ENCODE measurements at places on chromosomes 5 and 9.

DNA sequence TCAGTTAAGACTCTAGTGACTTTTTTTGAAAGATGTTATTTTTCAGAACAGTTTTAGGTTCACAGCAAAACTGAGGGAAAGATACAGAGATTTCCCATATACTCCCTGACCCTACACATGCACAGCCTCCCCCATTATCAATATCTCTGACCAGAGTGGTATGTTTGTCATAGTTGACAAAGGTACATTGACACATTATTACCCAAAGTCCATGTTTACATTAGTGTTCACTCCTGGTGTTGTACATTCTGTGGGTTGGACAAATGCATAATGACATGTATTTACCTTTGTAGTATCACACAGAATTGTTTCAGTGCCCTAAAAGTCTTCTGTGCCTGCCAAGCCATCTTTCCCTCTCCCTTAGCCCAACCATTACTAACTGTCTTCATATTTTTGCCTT is 470.7 kb upstream of the DMAC1 start:
- DNase-seq, result no peak

DNA sequence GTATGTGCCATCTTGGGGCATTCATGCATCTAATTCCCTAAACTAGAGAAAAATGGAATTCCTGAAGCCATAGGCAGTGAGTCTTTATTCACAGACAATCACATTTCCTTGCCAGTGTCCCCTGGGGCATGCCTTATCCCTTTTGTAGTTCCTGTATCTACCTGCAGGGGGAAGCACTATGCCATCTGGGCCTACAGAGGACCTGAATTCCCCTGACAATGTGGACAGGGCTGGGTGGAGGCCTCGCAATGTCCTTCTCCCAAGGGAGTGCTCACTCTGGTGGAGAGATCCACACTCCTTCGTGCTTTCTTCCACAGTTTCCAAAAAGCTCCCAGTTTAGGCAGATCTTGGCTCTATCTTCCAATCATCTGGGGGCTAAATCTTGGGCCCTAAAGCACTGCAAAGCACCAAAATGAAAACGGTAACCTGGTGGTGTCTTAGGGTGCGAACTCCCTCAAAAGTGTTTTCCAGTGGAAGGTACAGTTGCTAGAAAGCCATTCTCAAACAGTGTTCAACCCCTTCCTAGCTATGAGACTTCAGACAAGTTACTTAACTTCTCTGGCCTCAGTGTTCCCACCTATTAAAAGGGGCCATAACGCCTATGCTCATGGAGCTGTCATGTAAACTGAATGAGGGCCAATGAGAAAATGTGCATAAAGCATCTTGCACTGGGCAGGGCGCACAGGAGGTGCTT is 17.5 kb downstream of the WHRN start:
- no peak for DNase-seq

GRCh38 chr5:94517490-94518488 is 100.6 kb downstream of the KIAA0825 start:
- no peak for DNase-seq

GRCh38 chr9:8980496-8981013 is 1181.0 kb upstream of the DMAC1 start:
- DNase-seq, result no peak

DNA sequence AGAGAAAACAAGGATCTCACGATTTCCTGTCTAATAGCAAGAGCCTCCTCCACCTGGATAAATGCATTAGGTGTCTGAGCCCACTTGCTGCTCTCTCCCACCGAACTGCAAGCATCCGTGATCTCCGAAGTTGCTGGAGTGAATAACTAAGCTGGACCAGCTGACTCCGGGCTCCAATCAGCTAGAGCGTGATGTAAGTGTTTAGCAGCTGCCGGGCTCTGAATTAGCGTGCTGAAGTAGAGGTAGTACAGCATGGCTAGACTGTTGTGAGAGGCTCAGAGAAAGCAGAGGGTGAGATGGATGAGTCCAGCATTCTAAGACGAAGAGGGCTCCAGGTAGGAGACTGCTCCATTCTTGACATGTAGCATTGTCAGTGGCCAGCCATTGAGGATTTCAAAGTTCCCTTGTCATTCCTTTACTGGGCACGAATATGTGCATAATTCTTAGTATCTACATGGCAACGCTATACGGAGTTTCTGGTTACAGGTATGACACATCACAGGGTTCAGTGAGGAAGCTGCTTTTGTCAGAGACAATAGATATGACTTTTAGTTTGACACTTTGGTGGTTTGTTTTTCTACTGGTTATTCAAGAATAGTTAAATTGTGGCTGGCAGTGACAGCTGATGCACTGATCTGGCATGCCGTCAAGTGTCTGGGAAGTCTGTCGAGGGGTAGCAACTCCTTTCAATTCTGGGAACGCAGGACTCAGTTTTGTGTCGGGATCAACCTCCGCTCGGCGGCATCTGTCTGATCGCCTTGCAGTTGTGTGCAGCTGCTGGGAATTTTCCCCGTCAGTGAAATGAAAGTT is 232.6 kb downstream of the MAST4 start:
- peak; percentile 81 for DNase-seq

DNA sequence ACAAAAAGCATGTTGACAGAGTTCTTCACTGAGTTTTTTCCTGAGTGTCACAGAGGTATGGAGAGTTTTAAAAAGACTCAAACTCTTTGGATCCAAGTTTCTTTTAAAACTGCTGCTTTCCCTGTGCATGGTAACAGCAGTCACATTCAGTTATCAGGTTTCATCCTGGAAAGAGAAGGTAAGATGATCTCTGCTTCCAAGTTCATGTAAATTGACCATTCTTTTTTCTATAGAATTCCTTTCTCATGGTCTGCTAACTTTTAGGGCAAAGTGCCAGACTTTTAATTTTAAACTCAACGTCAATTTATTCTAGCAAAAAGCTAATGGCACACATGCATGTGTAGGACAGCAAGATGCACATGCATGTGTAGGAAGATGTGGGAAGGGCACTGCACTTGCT is 52.5 kb upstream of the PRLR start:
- DNase-seq, result no peak

- DNase-seq, result no peak
These were observed 43.4 kb upstream of the IL17B start for GRCh38 chr5:149422366-149423048.

- no peak for DNase-seq
These were observed 252.5 kb downstream of the SLIT3 start for GRCh38 chr5:169048181-169049125.

DNA sequence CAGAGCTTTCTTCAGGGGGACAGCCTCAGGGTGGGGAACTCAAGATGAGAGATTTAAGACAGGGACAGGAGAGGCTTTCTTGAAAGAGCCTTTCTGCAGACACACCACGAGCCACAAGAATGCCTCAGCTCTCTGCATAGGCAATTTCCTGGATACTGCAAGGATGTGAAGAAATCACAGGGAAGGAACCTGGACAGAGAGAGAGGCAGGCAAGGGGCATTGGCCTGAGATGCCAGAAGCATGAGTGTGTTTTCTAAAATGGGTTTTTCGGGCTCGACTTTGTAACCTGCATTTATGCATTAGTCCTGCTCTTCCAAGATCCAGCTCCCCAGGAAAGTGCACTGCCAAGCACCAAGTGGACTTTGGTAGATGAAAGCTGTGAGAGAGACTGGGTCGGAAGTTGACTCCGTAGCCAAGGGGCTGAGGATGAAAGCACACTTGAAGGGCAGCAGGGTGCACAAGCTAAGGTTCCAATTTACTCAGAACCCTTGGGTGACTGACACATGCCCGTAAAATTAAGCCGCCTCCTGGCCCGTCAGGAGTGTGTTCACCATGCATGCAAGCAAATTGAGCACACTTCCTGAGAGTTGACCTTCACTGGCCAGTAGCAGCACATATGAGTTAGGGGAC is 90.9 kb downstream of the CFAP90 start:
- no peak for DNase-seq

DNA sequence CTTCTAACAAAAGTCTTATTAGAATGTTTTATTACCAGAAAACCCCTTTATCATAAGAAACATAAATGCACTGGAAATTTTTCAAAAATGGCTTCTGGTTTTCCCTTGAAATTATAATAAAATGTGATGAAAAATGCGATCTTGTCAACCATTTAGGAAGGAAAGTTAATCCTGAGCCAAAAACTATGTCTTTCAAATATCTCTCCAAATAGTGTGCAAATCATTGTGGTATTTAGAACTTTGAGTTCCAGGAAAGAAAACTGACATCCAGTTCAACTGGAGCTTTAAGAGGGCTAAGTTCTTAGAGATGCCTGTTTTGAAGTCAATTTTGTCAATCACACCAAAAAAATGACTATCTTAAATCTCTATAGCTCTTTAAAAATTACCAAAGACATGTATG is 425.4 kb downstream of the DNAH5 start:
- no peak for DNase-seq

GRCh38 chr9:106526716-106527204 is 336.2 kb upstream of the ZNF462 start:
- DNase-seq, result no peak

DNA sequence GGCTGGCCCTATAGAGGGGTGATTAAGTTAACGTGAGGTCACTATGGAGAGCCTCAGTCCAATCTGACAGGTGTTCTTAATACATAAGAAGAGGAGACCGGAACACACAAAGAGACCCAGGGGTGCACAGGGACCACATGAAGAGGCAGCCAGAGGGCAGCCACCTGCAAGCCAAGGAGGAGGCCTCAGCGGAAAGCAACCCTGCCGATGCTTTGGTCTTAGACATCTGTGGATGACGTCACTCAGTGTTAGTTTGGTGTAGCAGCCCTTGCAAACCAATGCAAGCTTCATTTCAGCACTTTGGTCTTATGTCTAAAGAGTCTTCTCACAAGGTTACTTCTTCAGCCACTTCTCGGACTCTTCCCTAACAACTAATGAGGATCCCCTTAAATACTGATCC is 47.6 kb upstream of the GRHPR start:
- DNase-seq, result no peak

- DNase-seq, result peak; percentile 4
These were observed 219.2 kb upstream of the PANK3 start for GRCh38 chr5:168798065-168799023.

DNA sequence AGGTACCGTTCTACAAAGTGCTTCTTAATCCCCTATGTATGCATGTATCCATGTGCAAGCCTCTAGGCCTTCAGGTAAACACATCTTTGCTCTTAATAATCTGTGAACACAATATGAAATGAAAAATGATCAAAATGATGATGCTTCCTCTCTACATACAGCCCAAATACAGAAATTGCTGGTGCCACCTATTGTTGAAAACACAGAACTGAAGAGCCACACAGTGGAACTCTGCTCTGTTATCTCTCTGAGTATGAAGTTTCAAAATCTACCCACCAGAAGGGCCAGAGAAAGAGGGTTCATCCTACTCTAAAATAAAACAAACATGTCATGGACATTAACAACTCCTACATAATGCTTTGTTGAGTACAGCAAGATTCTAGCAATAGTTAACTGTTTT is 71.3 kb downstream of the GLIS3 start:
- DNase-seq, result no peak

GRCh38 chr5:71816307-71816706 is 97.2 kb downstream of the CARTPT start:
- no peak for DNase-seq

DNA sequence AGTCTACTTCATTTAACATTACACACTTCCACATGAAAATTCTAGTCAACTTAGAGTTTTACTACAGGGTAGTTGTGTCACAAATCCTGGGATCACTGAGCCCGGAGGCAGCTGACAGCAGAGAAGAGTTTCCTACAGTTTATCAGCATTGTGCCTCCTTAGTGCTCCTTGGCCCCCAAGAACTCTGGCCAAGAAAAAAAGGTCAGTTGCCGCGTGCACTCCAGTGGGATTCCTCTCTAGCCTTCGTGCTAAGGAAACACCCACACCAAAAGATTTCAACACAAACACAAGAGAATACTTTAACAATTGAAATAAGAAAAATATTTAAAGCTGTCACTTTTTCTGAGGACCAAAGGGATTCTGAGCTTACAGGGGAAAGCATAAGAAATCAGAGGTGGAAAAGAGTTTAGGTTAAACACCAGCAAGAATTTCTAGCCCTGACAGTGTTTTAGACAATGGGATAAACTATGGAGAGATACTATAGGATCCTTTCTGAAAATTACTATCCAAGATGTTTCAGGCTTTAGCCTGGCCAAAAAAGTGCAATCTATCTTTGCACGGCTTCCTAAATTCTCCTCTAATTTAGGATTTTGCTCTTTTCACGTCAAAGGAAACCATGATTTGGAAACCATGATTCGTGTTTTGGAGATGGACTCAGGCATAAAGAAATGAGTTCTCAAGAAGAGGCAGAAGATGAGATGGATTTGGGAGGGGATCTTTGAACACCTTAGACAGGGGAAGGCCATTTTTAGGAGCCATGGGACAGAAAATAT is 606.8 kb downstream of the RAB3C start:
- no peak for DNase-seq

- DNase-seq, result no peak
These were observed 180.5 kb downstream of the RFK start for GRCh38 chr9:76213751-76214150.

DNA sequence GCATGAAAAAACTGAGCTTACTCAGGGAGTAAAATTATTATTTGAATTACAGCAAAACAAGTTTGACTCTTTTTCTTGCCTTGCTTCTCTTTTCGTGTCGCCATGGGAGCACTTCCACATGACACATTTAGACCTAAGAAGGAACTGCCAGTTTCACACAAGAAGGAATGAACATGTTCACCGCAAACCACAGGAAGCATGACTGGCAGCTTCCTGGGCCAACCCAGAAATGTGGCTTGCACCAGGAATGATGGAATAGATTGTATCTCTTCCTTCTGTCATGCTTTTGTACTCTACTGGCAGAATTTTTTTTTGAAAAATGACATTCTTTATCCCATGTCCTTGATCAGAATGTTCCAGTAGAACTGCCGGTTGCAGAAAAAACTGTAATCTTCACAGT is 32.9 kb upstream of the MAN2A1 start:
- peak; percentile 50 for DNase-seq

DNA sequence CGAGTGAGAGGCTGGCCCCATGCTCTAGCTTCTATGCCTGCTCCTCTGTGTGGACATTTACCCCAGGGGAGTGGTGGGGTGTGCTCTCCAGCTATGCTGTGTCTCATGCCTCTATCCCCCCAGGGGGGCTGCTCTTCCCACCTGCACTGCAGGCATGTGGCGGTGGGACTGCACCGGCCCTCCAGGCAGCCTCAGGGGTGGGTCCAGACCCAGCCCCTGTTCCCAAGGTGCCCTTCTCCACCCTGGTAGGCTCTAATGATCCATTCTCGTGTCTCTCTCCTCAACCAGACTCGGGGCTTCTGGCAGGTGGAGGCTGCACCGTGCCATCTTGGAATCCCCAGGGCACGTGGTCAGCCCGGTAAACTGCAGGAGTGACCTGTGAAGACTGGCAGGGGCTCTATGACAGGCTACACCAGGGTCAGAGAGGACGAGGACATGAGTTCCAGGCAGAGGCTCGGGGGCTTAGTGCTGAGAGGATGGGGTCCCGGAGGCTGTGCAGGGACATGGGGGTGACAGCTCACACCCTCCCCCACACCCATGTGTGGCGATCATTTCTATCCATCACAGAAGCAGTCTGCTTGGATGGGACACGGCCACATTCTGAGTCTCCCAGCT is 22.7 kb upstream of the COL5A1 start:
- no peak for DNase-seq

DNA sequence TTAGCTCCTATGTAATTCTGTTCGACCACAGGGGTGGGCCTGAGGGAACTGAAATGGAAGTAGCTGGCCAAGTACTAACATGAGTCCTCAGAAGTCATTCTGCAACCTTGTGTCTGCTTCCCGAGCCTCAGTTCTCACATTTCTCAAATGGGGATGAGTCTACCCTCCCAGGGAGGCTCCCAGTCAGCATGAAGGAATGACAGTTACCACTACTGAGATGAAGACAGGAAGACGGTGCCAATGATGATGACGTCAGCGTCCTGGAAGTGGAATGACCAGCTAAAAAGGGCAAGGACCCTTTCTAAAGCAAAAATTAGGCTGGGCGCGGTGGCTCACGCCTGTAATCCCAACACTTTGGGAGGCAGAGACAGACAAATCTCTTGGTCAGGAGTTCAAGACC is 6.8 kb downstream of the PIP5KL1 start:
- DNase-seq, result no peak
